ENCODE measurements at places on chromosomes 3 and 15. TPM values are rescaled to one million over a fixed set of nuclear protein-coding genes. Genes with fewer than 3 reads are reported as not detected.

Gene FRMD4B
- 0.25 TPM for total RNA-seq

GRCh38 chr3:196666001-196666867 is 26.7 kb downstream of the NRROS start:
- peak; percentile 93 for DNase-seq

DNA sequence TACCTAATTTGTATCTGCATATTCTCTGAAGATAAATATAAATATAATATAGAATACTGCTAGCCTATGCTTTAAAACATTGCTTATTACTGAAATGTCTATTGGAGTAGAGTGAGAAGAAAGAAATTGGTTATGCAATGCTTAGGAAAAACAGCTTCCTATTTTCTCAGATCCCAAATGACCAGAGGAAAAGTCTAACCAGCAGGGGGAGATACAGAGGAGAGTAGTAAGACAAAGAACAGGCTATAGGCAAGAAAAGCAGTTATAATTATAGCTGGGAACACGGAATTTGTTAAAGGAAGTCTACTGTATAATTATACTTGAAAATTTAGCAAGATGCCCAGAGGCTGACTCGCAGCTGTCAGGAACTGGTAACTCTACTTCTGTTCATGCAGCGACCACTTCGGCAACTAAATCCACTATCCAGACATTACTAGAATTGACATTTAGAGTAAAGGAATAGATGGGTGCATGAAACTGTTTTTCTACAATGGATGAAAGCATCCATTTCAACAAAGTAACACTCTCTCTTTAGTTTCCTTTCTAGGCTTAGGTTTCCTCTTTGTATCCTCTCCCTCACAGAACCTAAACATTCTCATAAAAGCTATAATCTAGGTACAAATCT is 97.2 kb downstream of the TBC1D5 start:
- DNase-seq: peak; percentile 60

DNA sequence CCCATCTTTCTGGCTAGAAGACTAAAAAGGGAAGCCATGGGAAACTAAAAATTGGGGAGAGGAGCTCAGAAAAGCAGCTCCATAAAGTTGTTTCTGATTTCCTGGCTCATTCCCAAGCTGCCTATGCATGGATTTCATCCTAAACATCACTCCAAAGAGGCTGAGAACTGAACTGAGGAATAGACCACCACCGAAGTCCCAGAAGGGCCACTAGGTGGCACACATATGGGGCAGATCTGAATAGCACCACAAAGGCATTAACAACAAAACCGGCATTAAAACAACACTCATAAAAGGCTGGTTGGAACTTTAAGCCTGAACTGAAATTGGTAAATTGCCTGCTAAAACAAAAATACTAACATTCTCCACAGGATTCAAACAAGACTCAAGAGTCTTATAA is 106.3 kb downstream of the PLD1 start:
- peak; percentile 59 for DNase-seq

Gene OXTR
- total RNA-seq: 68.4 TPM

- no peak for DNase-seq
These were observed 1.7 kb downstream of the ANKUB1 start for GRCh38 chr3:149790698-149791097.

All from M059J (cell line).